Neural crest cell (in vitro differentiated cells): ENCODE measurements at places on chromosomes 16 and 17. TPM values are rescaled to one million over a fixed set of nuclear protein-coding genes. Genes with fewer than 3 reads are reported as not detected.

PIMREG gene
- 115 and 120 TPM in 2 replicates for total RNA-seq

DNA sequence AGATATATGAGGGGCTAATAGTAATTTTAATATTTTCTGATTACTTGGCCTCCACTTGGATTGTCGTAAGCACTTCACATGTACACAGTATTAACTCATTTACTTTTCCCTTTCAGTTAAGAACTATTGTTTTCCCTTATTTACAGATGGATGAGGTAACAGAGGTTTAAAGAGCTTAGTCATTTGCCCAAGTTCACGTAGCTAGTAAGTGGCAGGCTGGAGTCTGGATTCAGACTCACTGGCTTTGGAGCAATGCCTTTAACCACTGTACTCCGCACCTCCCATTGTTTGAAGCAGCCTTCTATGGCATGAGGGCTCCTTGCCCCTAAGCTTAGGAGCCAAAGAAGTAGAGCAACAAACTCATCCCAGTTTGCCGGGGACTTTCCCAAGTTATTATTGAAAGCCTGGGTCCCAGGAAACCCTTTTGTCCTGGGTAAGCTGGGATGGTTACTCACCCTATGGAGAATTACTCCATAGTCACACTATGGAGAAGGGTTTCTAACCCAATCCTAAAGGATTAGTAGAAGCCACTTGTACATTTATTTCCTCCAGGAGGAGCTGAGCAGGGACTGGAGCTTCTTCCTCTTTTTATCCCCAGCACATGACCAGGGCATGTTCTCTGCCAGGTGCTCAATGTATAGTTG is 12.3 kb downstream of the FOXL1 start:
- peaks cover 3% of the 10 kb centered on the region for H3K36me3 ChIP-seq
- no peak overlapping the region for H3K27ac ChIP-seq
- DNase-seq = no peak
- H3K4me3 ChIP-seq = no peak overlapping the region

DNA sequence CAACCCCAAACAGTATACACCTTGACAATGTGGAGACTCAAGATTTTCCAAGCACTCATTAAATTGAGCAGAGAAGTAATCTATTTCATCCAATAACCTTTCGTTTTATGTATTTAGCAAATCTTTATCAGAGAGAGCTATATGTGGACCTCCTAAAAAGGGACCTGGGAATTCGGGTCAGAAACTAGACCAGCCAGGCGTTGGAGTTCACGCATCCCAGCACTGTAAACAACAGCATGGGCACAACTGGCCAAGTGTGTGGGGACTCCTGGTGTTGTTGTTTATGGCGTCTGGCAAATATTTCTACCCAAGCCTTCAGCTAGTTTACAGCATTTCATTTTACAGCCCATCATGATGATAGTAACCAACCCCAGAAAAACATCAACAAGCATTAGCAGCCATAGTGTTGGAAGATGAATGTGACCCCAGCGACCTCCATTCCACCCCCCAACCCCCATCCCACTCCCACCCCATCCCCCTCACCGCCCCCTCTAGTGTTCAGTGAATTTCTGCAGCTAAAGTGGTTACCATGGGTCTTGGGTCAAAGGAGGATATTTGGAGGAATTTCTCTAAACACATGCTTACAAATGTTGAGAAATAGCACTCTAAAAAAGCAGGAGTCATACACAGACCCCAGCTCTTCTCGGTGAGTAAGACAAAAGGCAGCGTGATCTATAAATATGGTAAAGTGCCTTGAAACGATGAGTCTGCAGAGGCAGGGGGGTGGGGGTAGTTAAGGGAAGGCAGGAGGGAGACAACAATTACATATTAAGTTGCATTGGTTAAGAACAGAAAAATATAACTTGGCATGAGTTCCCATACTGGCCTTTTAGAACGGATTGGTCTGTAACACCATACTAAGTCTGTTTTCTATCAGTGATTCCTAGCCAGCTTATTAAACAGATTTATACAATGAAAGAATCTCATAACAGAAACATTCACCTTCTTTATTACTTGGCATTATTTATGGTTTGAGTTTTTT is 91.4 kb upstream of the TBX2 start:
- no peaks in the 10 kb centered on the region for H3K36me3 ChIP-seq
- peaks cover 45% of the 10 kb centered on the region for H3K4me1 ChIP-seq
- H3K27ac ChIP-seq = peak overlapping the region; percentile 15
- H3K4me3 ChIP-seq = no peak overlapping the region
- no peak for DNase-seq

- no peak for DNase-seq
- peaks cover 15% of the 10 kb centered on the region for H3K4me1 ChIP-seq
- peaks cover 9% of the 10 kb centered on the region for H3K36me3 ChIP-seq
- H3K4me3 ChIP-seq = no peak overlapping the region
These were observed 10.3 kb upstream of the RARA start for GRCh38 chr17:40298726-40299125.

- peaks cover 4% of the 10 kb centered on the region for H3K36me3 ChIP-seq
- H3K4me1 ChIP-seq = peaks cover 73% of the 10 kb centered on the region
These were observed 229.2 kb downstream of the MSI2 start for GRCh38 chr17:57485566-57485865.

DNA sequence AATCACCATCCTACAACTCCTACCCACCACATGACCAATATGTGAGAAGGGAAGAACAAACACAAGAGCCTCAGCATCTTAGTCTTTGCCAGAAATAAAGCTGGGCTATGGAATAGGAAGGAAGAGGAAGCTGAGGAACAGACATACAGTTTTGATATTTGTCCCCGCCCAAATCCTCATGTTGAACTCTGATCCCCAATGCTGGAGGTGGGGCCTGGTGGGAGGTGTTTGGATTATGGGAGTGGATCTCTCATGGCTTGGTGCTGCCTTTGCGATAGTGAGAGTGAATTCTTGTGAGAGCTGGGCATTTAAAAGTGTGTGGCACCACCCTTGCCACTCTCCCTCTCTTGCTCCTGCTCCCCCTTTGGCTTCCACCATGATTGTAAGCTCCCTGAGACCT is 52.4 kb upstream of the NLK start:
- peaks cover 1% of the 10 kb centered on the region for H3K4me1 ChIP-seq
- H3K27ac ChIP-seq = no peak overlapping the region
- DNase-seq = no peak
- no peak overlapping the region for H3K4me3 ChIP-seq
